ENCODE measurements at places on chromosomes 2 and 18.

DNA sequence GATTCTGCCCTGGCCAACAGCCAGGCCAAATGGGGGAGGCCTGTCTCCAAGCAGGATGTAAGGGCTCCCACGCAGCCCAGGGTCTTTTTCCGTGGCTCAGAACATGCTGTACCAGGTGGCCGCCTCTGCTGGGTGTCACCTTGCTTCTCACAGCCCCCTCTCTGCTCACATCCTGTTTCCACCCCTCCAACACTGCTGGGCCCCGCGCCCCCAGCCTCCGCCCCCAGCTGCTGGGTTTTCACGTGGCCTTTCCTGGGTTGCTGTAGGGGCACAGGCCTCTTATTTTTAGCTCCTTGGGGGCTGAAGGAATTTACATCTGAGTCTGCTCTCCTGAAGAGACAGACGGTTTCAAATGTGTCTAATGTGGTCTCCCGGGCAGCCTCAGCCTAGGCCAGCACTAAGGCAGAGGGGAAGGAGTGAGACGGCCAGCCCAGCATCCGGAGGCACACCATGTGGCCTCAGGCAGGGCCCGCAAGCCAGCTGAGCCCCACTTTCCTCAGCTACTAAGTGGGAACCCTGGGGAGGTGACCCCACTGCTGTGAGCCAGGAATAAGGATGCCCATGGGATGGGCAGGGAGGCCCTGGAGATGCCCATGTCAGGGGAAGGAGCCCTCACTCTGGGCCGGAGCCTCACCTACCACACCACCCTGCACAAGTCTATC is 18.7 kb upstream of the DUSP2 start:
- no peak for DNase-seq

GRCh38 chr2:196076778-196077568 is 8.3 kb upstream of the DNAH7 start:
- DNase-seq: no peak

DNA sequence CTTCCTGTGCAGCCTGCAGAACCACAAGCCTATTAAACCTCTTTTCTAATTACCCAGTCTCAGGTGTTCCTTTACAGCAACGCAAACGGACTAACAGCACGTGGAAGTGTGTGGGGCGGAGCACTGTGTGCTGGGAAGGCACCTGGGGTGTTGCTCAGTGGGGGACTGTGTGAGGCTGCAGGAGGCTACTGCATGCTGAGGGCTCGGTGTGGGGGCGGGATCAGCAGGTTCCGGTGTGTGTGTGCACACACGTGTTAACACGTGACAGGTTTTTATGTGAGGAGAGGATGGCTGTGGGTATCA is 58.9 kb downstream of the ANKMY1 start:
- no peak for DNase-seq

GRCh38 chr18:8951491-8951890 is 151.0 kb upstream of the NDUFV2 start:
- DNase-seq: no peak

All from urinary bladder (tissue), 4 donors.